Spinal cord (tissue), 10 donors: ENCODE measurements at places on chromosomes 2 and 18.

GRCh38 chr2:47569658-47570475 lies 166.9 kb downstream of the MSH2 start:
- no peaks in the 10 kb centered on the region for H3K36me3 ChIP-seq
- peaks cover 22% of the 10 kb centered on the region for H3K4me1 ChIP-seq
- peaks cover 45% of the 10 kb centered on the region for H3K27me3 ChIP-seq
- DNase-seq, result no peak
- peak overlapping the region; percentile 33 for H3K4me3 ChIP-seq

DNA sequence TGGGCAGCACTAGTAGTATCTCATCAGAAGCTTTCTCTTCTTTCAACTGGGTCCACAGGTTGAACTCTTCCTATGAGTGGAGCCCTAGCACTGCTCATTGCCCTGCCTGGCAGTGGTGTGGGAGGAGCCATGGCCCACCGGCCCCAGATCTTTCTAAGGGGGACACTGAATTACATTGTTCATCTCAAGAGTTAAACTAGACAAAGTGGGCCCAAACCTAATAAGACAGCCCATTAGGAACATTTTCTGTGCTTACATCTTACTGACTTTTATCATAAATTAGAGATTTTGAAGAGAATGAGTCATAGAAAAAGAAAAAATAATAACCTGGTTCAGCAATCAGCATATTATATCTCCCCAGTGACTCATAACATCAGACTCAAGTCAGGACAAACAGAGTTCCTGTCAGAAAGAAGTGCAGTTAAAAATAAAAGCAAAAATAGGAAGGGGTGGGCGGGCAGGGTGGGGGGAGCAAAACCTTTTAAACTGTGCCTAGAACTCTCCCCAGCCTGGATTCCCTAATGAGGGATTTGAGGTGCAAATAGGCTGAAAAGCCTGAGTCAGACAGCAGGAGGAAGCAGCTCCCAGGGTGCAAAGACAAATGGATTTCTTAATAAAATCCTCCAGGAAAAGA lies 161.6 kb upstream of the TRIB2 start:
- no peaks in the 10 kb centered on the region for H3K27me3 ChIP-seq
- H3K27ac ChIP-seq, result no peak overlapping the region
- peaks cover 6% of the 10 kb centered on the region for H3K4me1 ChIP-seq
- H3K4me3 ChIP-seq, result no peak overlapping the region
- DNase-seq, result no peak

DNA sequence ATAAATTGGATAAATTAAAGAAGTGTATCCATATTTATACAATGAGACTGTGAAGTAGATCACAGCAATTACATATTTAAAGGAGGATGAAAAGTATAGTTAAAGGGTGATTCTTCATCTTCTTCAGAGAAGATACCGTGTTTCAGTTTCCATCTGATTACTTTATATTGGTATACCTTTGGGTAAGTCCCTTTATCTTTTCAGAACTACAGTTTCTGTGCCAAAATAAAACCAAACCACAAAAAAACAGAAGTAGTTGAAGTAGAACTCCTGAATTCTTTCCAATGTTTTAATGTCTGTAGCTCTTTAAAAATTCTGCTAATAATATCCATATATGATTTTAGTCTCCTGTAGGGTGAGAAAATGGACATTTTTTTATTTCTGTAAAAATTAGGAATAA lies 231.2 kb upstream of the LINC00305 start:
- H3K27me3 ChIP-seq, result no peaks in the 10 kb centered on the region
- H3K36me3 ChIP-seq, result no peaks in the 10 kb centered on the region
- no peak overlapping the region for H3K4me3 ChIP-seq
- no peak for DNase-seq

- H3K36me3 ChIP-seq, result no peaks in the 10 kb centered on the region
- no peaks in the 10 kb centered on the region for H3K27me3 ChIP-seq
- DNase-seq, result no peak
- H3K4me1 ChIP-seq, result peaks cover 20% of the 10 kb centered on the region
Observed at GRCh38 chr18:10239103-10239502, 215.3 kb upstream of the APCDD1 start.

- H3K27ac ChIP-seq, result no peak overlapping the region
- no peaks in the 10 kb centered on the region for H3K27me3 ChIP-seq
- H3K4me3 ChIP-seq, result no peak overlapping the region
Observed at GRCh38 chr2:158498043-158498748, 41.4 kb downstream of the PKP4 start.

GRCh38 chr18:74331404-74331803 lies 15.8 kb downstream of the C18orf63 start:
- H3K27ac ChIP-seq, result no peak overlapping the region
- no peaks in the 10 kb centered on the region for H3K4me1 ChIP-seq
- H3K36me3 ChIP-seq, result no peaks in the 10 kb centered on the region
- no peaks in the 10 kb centered on the region for H3K27me3 ChIP-seq
